Inflammatory macrophage (primary cell): ENCODE measurements at places on chromosomes 7 and 10.

DNA sequence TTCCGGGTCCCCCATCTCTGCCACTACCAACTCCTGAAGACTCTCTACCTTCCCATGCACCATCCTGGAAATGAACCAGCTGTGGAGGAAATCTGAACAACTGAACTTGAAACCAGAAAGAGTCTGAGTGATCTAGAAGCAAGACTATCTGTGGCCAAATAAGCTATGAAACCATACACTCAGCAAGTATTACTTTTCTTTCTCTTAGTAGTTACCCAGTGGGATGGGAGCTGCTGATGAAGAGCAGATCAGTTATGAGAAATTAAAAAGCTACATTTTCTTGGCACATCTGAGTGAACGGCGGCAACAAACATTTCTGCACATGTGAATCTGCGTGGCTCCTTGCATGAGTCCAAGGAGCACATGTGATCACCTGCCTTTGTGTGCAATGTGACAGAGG, 31.6 kb upstream of the AGK start:
- DNase-seq, result no peak

GRCh38 chr7:134449680-134450079, 9.2 kb downstream of the AKR1B1 start:
- DNase-seq, result no peak

DNA sequence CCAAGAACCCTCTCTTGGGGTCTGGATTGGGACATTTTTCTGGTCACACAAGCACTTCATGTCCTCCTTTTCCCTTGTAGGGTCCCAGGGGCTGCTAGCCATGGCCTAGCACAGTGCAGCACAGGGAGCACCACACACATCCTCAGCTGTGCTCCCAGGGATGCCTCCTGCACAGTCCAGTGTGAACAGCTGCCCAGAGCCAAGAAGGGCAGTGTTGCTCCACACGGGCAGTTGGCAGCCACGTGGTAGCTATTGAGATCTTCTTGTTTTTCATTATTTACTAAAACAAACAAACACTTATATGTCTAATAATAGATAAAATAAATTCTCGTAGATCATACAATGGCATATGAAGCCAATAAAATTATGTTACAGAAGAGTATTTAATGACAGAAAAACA, 13.9 kb upstream of the LANCL2 start:
- DNase-seq, result no peak

GRCh38 chr10:74255214-74255613, 104.2 kb downstream of the ADK start:
- peak; percentile 36 for DNase-seq

DNA sequence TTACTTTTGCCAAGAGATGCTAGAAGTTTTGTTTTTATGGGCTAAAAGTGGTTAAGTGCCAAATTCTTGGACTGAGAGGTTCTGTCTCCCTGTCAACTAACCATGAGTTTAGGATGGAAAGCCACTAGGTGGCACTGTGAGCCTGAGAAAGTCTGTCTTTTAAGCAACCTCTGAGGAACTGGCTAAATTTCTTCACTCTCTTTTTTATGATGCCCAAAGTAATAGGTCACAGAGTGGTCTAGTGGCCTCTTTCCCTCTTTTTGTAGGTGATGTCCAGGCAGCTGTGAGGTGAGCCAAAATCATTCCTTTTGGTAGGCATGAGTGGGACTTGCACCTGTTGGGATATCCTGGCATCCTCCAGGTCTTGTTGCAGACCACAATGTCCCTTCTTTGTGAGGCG, 56.8 kb downstream of the SND1 start:
- peak; percentile 82 for DNase-seq

DNA sequence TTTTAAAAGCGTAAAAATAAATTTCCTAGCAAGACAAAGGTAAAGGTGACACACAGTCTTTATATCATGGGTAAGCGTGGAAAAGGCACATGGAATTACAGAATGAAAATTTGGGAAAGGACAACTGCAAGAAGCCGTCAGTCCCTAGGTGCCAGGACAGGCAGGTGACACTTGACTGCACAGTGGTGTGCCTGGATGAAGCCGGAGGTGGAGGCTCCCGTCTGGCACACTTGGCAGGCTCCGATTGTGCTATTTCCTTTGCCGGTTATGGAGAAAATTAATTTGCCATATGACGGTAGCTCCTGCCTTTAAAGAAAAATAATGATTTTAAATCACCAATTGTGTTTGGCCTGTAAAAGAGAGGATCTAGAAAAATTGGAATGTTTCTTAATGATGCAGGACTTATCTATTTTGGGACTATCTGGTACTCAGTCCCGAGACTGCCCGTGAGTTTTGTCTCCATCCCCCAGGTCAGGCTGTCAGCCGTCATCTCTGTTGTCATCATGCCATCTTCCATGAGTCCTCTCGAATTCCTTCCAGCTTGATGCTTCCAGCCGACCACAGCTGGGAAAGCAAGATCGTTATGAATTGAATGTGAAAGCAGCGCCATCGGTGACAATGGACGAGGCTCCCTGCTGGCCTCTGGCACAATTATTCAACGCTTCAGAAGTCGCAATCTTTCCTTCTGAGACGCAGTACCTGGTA, 56.2 kb upstream of the MGMT start:
- DNase-seq, result no peak
